ENCODE measurements at places on chromosomes 6 and 20. TPM values are rescaled to one million over a fixed set of nuclear protein-coding genes. Genes with fewer than 3 reads are reported as not detected.

Gene FAM209B
- total RNA-seq, result not detected

Gene SEMG1
- not detected for total RNA-seq

Gene LTB
- total RNA-seq, result not detected

Gene LRFN2
- total RNA-seq, result not detected

Gene SLC35B3
- 15.4 TPM for total RNA-seq

All from subcutaneous preadipocyte (primary cell).